ENCODE measurements at places on chromosomes 5 and 9. TPM values are rescaled to one million over a fixed set of nuclear protein-coding genes. Genes with fewer than 3 reads are reported as not detected.

The CTSV gene
- 294 TPM for total RNA-seq

DNA sequence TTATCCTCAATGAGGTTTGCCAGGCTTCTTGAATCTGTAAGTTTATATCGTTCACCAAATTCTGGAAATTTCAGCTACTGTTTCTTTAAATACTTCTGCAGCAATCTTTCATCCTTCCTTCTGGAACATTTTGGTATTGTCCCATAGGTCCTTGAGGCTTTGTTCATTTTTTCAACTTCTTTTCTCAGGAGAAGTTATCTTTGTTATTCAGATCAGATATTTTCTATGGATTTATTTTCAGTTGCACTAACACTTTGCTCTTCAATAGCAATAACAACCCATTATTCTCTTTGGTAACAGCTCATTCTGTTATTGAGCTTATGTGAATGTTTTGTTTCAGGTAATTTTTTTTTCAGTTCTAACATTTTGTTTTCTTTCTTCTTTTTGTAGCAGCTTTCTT lies 13.5 kb downstream of the SNX2 start:
- no peak overlapping the region for H3K4me3 ChIP-seq
- no peak overlapping the region for H3K27ac ChIP-seq
- H3K27me3 ChIP-seq: no peaks in the 10 kb centered on the region
- no peaks in the 10 kb centered on the region for H3K4me1 ChIP-seq
- H3K36me3 ChIP-seq: peaks cover 4% of the 10 kb centered on the region

- no peaks in the 10 kb centered on the region for H3K36me3 ChIP-seq
- DNase-seq: no peak
- H3K4me1 ChIP-seq: no peaks in the 10 kb centered on the region
- H3K27me3 ChIP-seq: no peaks in the 10 kb centered on the region
- H3K4me3 ChIP-seq: no peak overlapping the region
- H3K27ac ChIP-seq: no peak overlapping the region
These were observed 28.1 kb downstream of the FYB1 start for GRCh38 chr5:39191216-39191615.

DNA sequence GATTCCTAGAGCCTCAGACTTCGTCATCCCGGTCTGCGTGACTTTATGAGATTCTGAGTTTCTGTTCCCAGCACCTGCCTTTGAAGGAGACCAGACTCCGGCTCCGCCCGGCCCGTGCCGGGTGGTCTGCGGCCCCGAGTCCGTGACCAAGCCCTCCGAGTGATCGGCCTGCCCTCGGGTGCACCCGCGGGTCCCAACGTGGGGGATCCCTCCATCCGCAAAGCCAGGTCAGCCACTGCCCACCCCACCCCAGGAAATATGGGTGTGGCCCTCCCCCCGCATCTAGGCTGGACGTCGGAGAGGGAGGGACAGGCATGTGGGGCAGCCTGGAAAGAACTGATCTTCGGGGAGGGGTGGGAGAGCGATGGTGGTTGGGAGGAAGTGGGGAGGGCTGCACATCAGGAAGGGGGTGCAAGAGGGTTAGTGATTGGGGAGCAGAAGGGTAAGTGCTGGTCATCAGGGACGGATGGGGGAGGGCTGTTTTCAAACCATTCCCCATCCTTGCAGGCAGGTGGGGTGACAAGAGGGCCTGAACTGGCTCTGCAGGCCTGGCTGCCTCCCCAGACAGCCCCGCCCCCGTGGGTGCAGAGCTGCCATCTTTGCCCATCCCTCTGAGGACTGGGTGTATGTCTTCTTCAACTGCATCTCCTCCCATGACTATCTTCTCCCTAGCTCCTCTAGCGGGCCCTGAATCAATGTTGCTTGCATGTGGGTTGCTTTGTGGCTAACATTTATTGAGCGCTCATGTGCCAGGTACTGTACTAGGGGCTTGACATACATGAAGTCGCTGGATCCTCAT lies 747 bp downstream of the LRSAM1 start:
- no peaks in the 10 kb centered on the region for H3K4me1 ChIP-seq
- H3K27ac ChIP-seq: no peak overlapping the region

DNA sequence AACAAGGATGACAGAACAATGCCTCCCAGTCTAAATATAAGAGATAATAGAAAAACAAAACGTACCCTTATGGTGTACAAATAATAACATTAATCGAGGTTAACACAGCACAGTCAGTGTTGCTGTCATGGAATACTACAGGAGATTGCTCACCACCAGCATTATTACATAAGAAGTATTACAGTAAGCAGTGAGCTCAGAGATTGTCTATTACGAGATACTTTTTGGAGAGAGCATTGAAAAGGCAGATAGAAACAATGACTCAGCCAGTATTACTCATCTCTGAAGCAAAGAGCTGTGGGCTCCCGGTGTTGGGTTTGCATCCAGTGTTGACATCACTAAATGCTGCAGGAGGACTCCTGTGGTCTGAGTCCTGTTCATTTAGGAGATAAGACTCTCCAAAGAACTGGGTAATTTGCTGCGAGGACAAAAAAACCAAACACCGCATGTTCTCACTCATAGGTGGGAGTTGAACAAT lies 191.9 kb upstream of the SEMA6A start:
- no peaks in the 10 kb centered on the region for H3K36me3 ChIP-seq
- no peaks in the 10 kb centered on the region for H3K27me3 ChIP-seq
- peaks cover 6% of the 10 kb centered on the region for H3K4me1 ChIP-seq

GRCh38 chr5:81601919-81602318 lies 149.0 kb downstream of the SSBP2 start:
- no peaks in the 10 kb centered on the region for H3K4me1 ChIP-seq
- H3K27me3 ChIP-seq: peaks cover 9% of the 10 kb centered on the region
- no peak for DNase-seq
- H3K36me3 ChIP-seq: no peaks in the 10 kb centered on the region

All from endodermal cell (in vitro differentiated cells).